ENCODE measurements at places on chromosomes 5 and 9.

DNA sequence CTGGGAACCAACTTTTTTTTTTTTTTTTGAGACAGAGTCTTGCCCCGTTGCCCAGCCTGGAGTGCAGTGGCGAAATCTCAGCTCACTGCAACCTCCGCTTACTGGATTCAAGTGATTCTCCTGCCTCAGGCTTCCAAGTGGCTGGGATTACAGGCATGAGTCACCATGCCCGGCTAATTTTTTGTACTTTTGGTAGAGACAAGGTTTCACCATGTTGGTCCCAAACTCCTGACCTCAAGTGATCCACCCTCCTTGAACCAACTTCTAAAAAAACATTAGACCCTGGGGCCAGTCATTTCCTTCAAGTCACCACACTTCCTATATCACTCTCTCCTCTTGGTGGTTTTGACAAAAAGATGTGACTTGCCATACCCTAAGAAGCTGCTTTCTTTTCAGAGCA, 10.9 kb upstream of the SHROOM1 start:
- no peak for DNase-seq

- no peak for DNase-seq
These were observed 83.4 kb downstream of the TEK start for GRCh38 chr9:27192291-27192960.

- peak; percentile 70 for DNase-seq
These were observed 873 bp downstream of the C9orf50 start for GRCh38 chr9:129619787-129620668.

DNA sequence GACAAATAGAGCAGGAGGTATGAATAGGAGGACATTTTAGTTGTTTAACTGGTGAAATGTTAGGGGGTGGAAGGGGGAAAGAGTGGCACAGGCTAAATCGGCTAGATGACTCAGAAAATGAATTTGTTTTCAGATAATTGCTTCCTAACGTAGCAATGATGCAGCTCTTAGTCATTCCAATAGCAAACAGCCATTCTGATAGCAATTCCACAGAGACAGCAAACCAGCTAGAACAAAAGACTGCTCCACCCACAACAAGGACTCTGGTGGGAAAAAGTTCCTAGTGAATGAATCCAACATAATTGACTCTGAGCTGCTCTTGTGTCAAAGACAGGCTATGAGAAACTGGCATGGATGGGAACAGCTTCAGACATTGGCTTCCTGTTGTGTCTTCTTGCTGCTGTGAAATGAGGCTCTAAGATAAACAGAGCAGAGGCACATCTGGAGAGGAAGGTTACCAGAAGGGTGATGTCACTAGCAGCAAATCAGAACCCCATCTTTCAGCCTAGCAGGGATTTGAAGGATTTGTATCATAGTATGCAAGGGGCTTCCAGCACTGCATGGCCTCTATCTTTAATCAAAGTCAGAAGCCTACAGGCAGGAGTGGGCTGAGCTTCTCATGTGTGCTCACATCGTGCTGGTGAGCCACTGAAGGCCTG, 28.1 kb upstream of the F2RL1 start:
- DNase-seq: peak; percentile 14

DNA sequence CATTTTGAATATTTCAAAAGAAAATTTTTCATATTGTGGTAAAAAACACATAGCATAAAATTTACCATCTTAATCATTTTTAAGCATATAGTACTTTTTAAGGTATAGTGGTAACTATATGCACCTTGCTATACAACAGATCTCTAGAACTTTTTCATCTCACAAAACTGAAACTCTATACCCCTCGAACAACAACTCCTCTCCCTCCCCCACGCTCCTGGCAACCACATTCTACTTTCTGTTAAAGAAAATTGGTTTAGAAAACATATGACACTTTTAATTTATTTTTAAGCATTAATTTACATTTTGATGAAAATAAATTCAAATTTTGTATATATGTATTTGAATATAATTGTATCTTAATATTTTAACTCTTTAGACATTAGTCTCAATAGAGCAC, 147.2 kb upstream of the EFNA5 start:
- no peak for DNase-seq

GRCh38 chr9:113932906-113933584, 56.9 kb downstream of the ZNF618 start:
- DNase-seq: no peak

- DNase-seq: no peak
These were observed 70.6 kb downstream of the SPIN1 start for GRCh38 chr9:88458716-88459465.

GRCh38 chr5:119383008-119383407, 27.2 kb downstream of the TNFAIP8 start:
- no peak for DNase-seq

DNA sequence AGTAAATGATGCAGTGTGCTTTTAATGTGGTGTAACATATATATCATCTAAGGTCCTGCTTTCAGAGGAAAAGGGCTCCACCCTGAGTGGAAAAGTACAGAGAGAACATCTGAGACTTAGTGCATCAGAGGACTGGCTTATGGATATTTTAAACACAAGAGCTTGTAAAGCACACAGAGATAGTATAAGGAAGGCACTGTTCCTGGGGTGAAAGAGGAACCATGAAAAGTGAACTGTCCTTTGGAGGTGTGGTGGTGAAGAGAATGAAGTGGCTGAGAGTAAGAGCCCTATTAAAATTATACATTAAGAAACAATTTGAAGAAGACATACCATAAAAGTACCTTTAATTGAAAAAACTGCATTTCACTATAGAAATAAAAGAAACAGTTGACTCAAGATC, 68.9 kb downstream of the CSF2 start:
- DNase-seq: no peak

GRCh38 chr5:36938129-36938528, 61.6 kb downstream of the NIPBL start:
- no peak for DNase-seq

- DNase-seq: no peak
These were observed 20.1 kb upstream of the SLC25A48 start for GRCh38 chr5:135814316-135814715.

- DNase-seq: peak; percentile 88
These were observed 32.9 kb downstream of the FRMD3 start for GRCh38 chr9:83505282-83505681.

DNA sequence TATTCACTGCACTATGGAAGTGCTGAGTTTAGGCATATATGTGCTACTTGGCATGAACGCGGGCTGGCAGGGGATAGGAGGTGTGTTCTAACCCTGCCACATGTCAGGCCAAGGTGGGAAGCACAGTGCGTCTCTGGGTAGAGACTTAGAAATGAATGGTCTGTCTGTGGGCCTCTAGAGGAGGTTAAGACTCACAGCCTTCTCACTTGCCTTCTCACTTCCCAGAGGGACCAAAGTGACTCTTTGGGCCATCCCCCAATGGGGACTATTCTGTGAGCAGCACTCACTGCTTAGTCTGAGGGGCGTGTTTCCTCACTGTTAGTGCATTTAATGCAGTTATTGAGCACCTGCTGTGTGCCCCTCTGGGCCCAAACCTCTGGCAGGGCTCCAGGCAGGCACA, 2.4 kb upstream of the PITX1 start:
- DNase-seq: no peak

GRCh38 chr5:42756606-42757601, at the start of gene CCDC152:
TSS of gene CCDC152 (plus strand) at chr5:42756818. CDS start at chr5:42759122, 2,304 bp downstream.
- DNase-seq: no peak
